Left colon (tissue), 2 donors: ENCODE measurements at places on chromosomes 5 and 9.

DNA sequence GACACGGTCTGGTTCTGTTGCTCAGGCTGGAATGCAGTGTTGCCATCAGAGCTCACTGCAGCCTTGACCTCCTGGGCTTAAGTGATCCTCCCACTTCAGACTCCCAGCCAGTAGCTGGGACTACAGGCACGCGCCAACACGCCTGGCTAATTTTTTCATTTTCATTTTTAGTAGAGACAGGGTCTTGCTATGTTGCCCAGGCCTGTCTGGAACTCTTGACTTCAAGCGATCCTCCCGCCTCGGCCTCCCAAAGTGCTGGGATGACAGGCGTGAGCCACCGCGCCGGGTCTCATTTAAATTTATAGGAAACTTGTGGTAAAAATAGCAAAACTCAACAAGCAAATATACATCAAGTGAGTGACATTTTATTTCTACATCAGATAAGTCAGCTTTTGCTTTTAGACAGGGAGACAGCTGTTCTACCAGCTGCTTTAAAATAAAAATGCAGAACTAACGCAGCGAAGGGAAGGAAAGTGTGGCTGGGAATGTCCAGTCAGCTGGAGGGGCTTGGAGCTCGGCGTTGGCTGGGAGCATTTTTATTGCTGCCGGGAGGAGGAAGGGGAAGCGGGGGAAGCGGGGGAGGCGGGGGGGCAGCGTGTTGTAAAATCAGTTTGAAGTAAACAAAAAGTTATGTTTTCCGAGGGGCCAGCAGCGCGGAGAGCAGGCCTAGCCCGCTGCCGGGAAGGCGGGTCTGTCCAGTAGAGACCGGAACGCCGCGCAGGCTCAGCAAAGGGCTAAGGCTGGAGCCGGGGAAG is 707 bp upstream of the ZFYVE16 start:
- DNase-seq = peak; percentile 52

DNA sequence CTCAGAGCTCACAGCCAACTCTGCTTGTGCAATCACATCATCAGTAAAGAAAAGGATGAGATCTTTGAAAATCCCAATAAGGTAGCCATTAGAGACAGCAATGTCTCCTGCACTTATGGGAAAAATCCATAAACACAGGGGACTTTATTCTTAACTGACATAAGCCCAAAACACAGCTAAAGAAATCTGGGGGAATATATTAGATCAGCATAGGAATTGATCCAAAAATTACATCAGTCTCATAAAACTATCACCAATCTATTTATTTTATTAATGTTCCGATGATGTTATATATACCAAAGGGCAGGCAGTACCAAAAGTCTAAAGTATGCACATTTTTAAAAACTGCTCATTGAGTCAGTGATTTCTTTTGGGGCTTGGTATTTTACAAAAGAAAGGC is 6.9 kb downstream of the MRPS27 start:
- DNase-seq = no peak

DNA sequence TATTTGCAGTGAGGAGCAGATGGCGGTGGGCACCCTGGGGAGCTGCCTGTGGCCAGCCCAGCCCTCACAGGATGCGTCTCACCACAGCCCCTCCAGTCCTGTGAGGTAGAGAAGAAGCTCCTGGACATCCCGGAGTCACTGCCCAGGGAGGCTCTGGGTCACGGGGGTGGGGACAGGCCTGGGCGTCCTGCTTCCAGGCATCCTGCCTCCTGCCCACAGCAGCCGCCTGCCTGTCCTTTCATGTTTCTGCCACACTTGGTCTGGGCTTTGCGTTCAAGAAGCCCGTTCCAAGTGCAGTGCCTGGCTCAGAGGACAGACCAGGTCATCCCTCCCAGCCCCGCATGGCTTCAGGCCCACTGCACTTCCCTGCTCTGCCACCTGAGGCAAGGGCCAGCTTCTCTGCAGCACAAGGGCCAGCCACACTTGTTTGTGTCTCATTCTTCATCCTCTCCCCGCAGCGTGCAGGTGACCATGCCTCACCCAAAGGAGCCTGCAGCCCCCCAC is 38.2 kb downstream of the ZDHHC11B start:
- DNase-seq = peak; percentile 24

GRCh38 chr9:81737871-81738507 is 48.6 kb upstream of the TLE1 start:
- no peak for DNase-seq

- DNase-seq = no peak
Measured at GRCh38 chr9:131319486-131319885, 30.0 kb downstream of the PLPP7 start.

GRCh38 chr5:142421621-142422397 is 97.0 kb upstream of the SPRY4 start:
- no peak for DNase-seq

DNA sequence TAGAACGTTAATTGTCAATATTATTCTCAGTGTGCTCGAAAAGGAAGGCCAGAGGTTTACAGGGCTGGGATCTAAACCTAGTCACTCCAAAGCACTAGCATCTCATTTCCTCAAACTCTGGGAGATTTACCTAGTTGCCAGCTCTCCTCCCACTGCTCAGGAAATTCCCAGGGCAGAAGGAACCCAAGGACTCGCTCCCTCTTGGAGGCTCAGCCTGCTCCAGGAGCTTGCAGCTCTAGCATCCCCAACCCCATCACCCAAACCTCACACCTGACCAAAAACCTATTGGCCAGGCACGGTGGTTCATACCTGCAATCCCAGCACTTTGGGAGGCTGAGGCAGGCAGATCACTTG is 26.0 kb downstream of the SERINC5 start:
- no peak for DNase-seq
